ENCODE measurements at places on chromosomes 3 and 15. TPM values are rescaled to one million over a fixed set of nuclear protein-coding genes. Genes with fewer than 3 reads are reported as not detected.

- no peak overlapping the region for H3K4me3 ChIP-seq
- H3K27ac ChIP-seq = no peak overlapping the region
- no peak for DNase-seq
- no peaks in the 10 kb centered on the region for H3K4me1 ChIP-seq
Observed at GRCh38 chr15:62559381-62559733, 394.3 kb upstream of the C2CD4B start.

- H3K27me3 ChIP-seq = peaks cover 2% of the 10 kb centered on the region
- no peak overlapping the region for H3K4me3 ChIP-seq
- no peak for DNase-seq
- peaks cover 17% of the 10 kb centered on the region for H3K4me1 ChIP-seq
Observed at GRCh38 chr15:86060674-86061073, 19.0 kb upstream of the AGBL1 start.

TGM5 gene
- not detected for total RNA-seq

DNA sequence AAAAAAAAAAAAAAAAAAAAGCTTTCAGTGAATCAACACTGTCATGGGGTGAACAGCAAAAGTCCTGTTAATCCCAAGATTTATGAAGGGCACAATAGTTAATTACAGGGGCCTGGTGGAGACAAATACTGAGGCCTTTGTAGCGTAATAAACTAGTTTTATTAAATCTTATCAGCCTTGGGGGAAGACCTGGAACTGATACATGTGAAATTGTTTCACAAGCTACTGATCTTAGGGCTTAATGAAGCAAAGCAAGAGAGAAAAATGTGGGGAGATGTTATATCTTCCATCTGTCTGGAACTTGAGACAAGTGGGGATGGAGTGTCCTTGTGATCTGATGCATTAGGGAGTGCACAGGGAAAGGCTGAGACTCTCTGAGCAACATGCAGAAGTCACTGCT is 47.9 kb upstream of the OSBPL11 start:
- DNase-seq = no peak
- no peaks in the 10 kb centered on the region for H3K36me3 ChIP-seq
- H3K4me3 ChIP-seq = no peak overlapping the region
- no peaks in the 10 kb centered on the region for H3K27me3 ChIP-seq
- no peak overlapping the region for H3K27ac ChIP-seq
- H3K4me1 ChIP-seq = no peaks in the 10 kb centered on the region

SOX14 gene
- total RNA-seq = not detected

NEO1 gene
- total RNA-seq = 157 TPM

CCDC191 gene
- total RNA-seq = 3.8 TPM

DNA sequence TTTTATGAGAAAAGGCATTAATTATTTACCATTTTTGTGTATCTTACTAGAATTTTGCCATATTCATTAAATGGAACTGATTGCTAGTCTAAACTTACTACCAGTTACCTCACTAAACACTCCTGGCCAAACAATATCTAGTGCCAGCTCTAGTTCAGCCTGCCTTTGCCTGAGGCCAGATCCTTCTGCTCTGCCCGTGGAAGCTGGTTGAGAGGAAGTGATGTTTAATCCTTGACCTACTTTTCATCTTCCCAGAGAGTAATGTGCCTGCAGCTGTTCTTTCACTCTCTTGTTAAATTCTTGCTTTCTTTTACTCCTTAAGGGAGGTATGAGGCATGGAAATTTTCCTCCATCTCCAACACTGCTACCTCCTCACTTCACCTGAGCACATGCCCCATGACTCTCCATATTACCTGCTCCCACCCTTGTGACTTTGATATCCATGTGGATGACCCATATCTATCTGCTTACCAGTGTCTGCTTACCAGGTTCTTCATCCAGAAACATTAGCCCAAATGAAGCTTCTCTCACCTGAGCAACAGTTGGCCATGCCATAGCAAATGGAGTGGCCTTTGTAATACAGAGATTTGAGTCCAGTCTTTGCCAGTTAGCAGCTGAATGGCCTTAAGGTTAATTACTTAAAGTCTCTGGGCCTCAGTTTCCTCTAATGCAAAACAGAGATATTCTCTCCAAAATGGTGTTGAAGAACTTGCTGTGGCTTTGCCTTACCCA is 53.4 kb downstream of the UBE2E1 start:
- DNase-seq = no peak
- H3K27me3 ChIP-seq = peaks cover under 1% of the 10 kb centered on the region
- no peaks in the 10 kb centered on the region for H3K36me3 ChIP-seq
- H3K4me3 ChIP-seq = no peak overlapping the region
- no peak overlapping the region for H3K27ac ChIP-seq

DNA sequence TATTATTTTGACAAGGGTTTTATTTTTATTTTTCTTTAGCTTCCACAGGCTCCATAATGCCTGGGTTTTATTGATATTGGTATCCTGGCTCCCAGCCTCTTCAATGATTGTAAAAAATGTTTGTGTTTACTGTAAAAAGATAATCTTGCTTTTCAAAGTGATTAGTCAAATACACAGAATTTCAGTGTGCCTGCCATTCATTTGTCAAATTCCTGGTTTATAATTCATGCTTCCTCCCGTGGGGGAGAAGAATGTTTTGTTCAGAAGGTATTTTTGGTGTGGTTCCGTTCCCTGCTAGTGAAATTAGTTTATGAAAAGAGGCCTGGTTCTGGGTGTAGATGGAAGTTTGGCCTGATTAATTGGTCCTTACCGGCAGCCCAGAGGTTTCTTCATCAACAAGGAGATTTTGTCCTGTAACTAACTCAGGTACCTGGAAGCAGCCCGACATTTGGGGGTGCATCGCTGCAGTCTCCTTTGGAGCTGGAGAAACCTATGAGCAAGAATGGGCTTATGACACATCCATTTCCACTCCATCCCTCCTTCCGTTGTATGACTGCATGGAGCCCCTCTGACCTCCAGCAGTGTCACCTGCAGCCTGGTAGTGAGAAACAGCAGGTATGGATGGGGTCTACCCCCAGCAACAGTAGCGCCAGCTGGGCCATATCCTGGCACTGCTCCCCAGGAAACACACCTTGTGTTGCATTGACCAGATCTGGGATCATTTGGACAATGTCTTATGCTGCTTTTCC is 101.5 kb downstream of the PGPEP1L start:
- H3K27ac ChIP-seq = no peak overlapping the region
- H3K36me3 ChIP-seq = peaks cover 6% of the 10 kb centered on the region
- no peak overlapping the region for H3K4me3 ChIP-seq
- H3K27me3 ChIP-seq = peaks cover 15% of the 10 kb centered on the region
- peaks cover 38% of the 10 kb centered on the region for H3K4me1 ChIP-seq

TM4SF1 gene
- not detected for total RNA-seq

GRCh38 chr3:100005665-100006393 is 108.5 kb downstream of the FILIP1L start:
- peaks cover 3% of the 10 kb centered on the region for H3K27me3 ChIP-seq
- H3K36me3 ChIP-seq = no peaks in the 10 kb centered on the region
- H3K27ac ChIP-seq = no peak overlapping the region
- H3K4me3 ChIP-seq = no peak overlapping the region
- H3K4me1 ChIP-seq = no peaks in the 10 kb centered on the region

DNA sequence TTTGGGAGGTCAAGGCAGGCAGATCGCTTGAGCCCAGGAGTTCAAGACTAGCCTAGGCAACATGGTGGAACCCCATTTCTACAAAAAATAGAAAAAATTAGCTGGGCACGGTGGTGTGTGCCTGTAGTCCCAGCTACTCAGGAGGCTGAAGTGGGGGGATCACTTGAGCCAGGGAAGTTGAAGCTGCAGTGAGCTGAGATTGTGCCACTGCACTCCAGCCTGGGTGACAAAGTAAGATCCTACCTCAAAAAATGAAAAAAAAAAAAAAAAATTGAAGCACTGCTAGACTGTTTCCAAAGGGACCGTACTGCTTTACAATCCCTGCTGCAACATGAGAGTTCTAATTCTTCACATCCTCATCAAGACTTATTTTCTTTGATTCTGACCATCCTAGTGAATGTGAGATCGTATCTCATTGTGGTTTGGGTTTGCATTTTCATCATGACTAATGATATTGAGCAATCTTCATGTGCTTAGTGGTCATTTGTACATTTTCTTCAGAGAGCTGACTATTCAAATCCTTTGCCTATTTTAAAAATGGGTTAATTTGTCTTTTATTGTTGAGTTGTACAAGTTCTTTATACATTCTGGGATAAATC is 10.8 kb downstream of the CMTM8 start:
- no peak overlapping the region for H3K27ac ChIP-seq
- peaks cover 3% of the 10 kb centered on the region for H3K36me3 ChIP-seq
- DNase-seq = no peak
- H3K4me1 ChIP-seq = no peaks in the 10 kb centered on the region
- H3K27me3 ChIP-seq = no peaks in the 10 kb centered on the region

- DNase-seq = no peak
- H3K27ac ChIP-seq = no peak overlapping the region
- H3K4me3 ChIP-seq = no peak overlapping the region
- no peaks in the 10 kb centered on the region for H3K36me3 ChIP-seq
Observed at GRCh38 chr3:182238126-182238525, 526.4 kb downstream of the SOX2 start.

ZNF660 gene
- 35.4 TPM for total RNA-seq

- H3K27ac ChIP-seq = no peak overlapping the region
- no peak for DNase-seq
- H3K36me3 ChIP-seq = no peaks in the 10 kb centered on the region
- H3K4me3 ChIP-seq = no peak overlapping the region
Observed at GRCh38 chr15:98363416-98363815, 284.9 kb upstream of the IGF1R start.

SLC9A9 gene
- 11.4 TPM for total RNA-seq

- no peak overlapping the region for H3K4me3 ChIP-seq
- no peak for DNase-seq
- no peak overlapping the region for H3K27ac ChIP-seq
Observed at GRCh38 chr3:42529468-42529867, 27.0 kb downstream of the VIPR1 start.

C15orf39 gene
- 9.0 TPM for total RNA-seq

- no peak overlapping the region for H3K27ac ChIP-seq
- no peak overlapping the region for H3K4me3 ChIP-seq
- no peak for DNase-seq
- no peaks in the 10 kb centered on the region for H3K27me3 ChIP-seq
- no peaks in the 10 kb centered on the region for H3K4me1 ChIP-seq
Observed at GRCh38 chr3:23496165-23496564, 293.0 kb downstream of the UBE2E2 start.

DNA sequence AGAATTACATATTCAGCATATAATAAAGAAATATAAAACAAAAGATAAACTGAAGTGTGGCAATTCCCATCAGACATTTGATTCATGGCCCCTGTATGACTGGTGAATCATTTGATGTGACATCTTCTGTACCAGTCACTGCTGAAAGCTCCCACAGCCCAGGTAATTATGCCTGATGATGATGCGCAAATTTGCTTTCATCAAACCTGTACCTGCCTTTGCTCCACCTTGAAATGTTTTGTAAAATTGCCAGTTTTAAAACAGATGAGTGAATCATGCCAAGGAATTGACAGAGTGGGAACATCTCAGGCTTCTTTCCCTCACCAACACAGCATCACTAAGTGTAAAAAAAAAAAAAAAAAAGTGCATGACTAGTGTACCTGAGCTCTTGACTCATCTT is 66.5 kb upstream of the EIF1B start:
- no peaks in the 10 kb centered on the region for H3K36me3 ChIP-seq
- H3K4me3 ChIP-seq = no peak overlapping the region
- no peak overlapping the region for H3K27ac ChIP-seq

DNA sequence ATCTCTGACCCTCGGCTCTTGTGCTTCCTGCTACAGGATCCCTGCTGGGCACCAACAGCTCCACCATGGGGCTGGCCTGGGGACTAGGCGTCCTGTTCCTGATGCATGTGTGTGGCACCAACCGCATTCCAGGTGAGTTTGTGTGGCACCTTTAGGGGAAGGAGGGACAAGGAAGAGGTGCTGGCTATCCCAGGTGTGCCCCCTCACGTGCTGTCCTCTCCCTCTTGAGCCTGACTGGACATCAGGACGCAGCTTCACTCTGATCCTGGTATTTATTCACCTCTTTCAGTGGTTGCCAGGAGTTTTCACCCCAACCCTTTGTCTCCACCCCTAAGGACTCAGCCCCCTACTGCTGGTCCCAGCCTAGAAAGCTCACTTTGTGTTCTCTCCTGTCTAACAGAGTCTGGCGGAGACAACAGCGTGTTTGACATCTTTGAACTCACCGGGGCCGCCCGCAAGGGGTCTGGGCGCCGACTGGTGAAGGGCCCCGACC is 960 bp downstream of the THBS1 start:
- peak; percentile 42 for DNase-seq
- peaks cover 14% of the 10 kb centered on the region for H3K27me3 ChIP-seq
- H3K36me3 ChIP-seq = no peaks in the 10 kb centered on the region
- H3K4me3 ChIP-seq = peak overlapping the region; percentile 78

DNA sequence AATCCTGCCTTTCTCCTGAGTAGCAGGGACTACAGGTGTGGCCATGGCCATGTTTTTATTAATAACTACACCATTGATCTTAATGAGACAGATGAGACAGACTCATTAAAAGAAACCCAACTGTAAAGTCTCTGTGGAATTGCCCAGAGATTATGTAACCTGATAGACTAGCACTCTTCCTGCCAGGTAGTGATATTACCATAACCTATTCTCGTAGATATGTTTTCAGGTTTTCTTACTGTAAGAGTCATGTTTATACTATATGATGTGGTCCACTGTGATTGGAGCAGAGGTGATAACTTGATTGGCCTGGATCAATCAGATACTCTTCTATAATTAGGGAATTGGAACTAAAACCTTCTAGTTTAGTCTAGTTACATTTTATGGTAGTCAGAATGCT is 93.7 kb downstream of the NFKBIZ start:
- no peak for DNase-seq
- H3K36me3 ChIP-seq = no peaks in the 10 kb centered on the region
- H3K4me1 ChIP-seq = no peaks in the 10 kb centered on the region
- no peak overlapping the region for H3K4me3 ChIP-seq
- H3K27ac ChIP-seq = no peak overlapping the region

BDH1 gene
- 19.4 TPM for total RNA-seq

All from glutamatergic neuron (in vitro differentiated cells).